ENCODE measurements at places on chromosomes 6 and 20. TPM values are rescaled to one million over a fixed set of nuclear protein-coding genes. Genes with fewer than 3 reads are reported as not detected.

The SLPI gene
- 127 TPM for total RNA-seq

The VARS2 gene
- 21.4 TPM for total RNA-seq

The SYNE1 gene
- 77.2 TPM for total RNA-seq

GRCh38 chr6:126359936-126360537, 20.1 kb downstream of the CENPW start:
- no peak for DNase-seq

DNA sequence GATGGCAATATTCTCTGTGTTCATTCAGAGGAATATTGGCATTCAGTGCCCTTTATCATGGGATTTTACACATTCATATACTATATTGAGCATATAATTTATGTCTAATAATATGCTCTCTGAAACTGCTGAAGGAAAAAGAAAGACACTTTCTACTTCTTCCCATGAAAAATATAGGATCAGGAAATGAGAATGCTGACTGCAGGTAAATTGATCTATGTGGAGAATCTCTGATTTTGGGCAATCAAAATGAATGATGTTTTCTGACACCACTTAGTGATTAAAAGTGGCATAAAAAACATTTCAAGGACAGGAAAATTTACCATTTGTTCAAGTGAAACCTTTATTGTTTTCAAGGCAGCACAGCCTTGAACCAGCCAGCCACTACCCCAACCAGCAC, 260.1 kb upstream of the STXBP5 start:
- DNase-seq = no peak

- DNase-seq = no peak
These were observed 4.5 kb downstream of the NCOA6 start for GRCh38 chr20:34820805-34821578.

Measured in stomach (tissue), 19 donors.